ENCODE measurements at places on chromosomes 3 and 15.

GRCh38 chr3:66394019-66394752, 106.6 kb downstream of the LRIG1 start:
- no peak for DNase-seq

DNA sequence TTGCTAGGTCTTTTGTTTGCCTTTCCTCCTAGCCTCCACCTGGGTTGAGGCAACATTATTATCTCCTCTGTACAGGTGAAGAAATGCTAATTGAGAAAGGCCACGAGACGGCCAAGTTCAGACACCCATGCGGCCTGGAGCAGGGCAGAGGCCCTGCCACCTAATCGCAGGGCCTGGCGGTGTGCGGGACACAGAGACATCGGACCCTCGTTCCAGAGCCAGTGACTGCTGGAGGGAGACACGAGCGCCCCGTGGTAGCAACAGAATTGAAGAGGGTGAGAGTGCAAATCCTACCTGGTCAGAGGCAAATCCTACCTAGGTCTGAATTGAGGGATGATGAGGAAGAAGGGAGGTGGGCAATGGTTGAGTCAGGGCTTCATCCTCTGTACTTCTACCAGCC, 113.8 kb upstream of the MEF2A start:
- DNase-seq: no peak

DNA sequence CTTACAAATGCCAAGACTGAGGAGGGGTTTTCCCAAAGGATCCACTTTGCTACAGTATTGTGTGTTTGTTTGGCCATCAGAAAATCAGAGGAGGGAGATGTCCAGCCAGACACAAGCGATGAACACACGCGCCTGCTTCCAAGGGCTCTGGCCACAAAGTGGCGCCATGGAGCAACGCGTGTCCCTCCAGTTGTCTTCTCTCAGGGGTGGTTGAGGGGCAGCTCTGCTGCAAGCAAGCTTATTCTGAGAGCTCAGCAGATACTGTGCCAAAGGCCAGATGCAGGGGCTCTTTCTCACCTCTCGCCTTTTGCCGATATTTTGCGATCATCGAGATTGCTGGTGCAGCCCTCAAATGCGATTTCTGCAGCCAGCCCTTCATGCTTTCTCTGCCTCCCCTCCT, 88.9 kb upstream of the OSBPL11 start:
- DNase-seq: peak; percentile 78

- no peak for DNase-seq
These were observed 245.4 kb upstream of the CDIN1 start for GRCh38 chr15:36334059-36334458.

GRCh38 chr15:43808960-43809678, 8.7 kb downstream of the HYPK start:
- no peak for DNase-seq

DNA sequence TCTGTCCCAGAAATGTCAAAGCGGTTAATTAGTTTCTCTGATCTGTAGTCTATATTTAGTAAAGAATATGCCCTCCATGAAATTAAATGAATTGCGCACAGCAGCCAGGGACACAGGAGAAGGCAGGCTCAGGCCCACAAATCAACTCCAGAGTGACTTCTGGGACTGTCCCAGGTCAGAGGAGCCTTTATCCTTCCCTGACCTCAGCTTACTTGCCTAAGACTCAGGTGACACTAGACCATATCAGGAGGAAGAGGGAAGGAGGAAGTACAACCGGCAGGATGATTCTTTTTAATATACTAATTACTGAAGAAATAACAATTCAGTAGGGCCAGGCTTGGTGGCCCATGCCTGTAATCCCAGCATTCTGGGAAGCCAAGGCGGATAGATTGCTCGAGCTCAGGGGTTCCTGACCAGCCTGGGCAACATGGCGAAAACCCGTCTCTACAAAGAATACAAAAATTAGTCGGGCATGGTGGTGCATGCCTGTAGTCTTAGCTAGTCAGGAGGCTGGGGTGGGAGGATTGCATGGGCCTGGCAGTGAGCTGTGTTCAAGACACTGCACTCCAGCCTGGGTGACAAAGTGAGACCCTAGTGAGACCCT, 1.8 kb upstream of the GPR15 start:
- DNase-seq: no peak

DNA sequence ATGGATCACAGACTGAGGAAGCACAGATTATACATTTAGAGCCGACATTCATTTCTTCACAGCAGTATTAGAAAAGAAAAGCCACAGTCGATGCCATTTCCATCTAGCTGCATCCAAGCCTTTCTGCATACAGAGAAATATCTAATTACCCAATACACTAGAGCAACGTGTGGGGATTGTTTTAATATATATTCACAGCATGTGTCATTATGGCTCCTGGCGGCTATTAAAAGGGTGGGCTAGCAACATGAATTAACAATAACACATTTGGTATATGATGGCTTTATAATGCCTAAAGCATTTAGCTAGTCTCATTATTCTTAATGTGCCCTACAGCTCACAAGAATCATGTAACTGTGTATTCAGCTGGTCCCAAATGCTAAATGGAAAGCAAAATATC, 1030.5 kb downstream of the FHIT start:
- DNase-seq: no peak

DNA sequence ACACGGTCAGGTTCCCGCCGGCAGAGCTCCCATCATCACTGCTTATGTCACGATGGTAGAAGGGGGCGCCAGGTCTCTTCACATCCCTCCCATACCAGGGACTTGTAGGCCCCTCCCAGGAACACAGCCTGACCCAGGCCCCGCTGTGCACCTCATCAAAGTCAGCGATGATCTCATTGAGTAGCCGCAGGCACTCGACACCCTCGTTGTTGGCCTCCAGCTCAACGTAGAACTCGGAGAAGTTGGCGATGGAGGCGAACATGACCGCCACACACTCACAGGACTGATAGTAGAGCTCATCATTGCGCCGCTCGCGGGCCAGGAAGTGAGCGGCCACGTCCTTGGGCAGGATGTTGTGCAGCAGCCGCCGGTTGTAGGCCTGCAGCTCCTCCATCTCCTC, 89.2 kb downstream of the SEC22A start:
- DNase-seq: no peak

- DNase-seq: peak; percentile 32
These were observed 783.3 kb upstream of the ARRDC4 start for GRCh38 chr15:97177151-97177577.

DNA sequence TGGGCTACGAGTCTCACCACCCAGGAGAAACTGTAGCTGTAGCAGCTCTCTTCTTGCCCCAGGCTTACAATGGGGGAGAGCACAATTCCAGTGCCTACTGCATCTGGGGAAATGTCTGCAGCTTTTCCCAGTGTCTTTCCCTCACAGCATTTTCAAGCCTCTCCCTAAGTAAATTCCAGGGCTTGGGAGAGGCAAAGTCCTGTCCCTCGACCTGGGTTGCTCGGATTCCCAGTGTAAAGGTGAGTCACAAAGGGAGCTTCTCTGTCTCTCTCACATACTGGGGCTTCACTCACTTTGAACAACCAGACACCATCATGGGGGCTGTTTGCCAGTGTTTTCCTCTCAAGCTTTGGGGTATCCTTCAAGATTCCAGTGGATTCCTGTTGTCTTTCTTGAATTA, 689.4 kb upstream of the NAALADL2 start:
- DNase-seq: peak; percentile 39

- peak; percentile 58 for DNase-seq
These were observed 13.3 kb downstream of the TAFA4 start for GRCh38 chr3:68919000-68919399.

DNA sequence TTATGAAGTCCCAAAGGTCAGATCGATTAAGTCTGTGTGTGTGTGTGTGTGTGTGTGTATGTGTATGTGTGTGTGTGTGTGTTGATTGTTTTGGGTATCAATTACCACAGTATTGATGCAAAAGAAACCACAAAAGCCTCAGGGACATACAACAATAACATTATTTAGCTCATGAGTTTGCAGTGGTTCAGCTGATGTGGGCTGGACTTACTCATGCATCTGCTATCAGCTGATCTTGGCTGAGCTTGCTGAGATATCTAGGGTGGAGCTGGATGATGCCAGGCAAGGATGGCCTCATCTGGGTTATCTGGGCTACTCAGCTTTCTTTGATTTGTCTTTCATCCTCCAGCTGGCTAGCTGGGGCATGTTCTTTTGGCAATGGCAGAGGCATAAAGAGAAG, 82.4 kb upstream of the PRR23C start:
- DNase-seq: no peak

- DNase-seq: no peak
These were observed 47.0 kb downstream of the MYO9A start for GRCh38 chr15:72070817-72071447.

- DNase-seq: peak; percentile 80
These were observed 11.5 kb downstream of the SLC51A start for GRCh38 chr3:196227629-196228493.

DNA sequence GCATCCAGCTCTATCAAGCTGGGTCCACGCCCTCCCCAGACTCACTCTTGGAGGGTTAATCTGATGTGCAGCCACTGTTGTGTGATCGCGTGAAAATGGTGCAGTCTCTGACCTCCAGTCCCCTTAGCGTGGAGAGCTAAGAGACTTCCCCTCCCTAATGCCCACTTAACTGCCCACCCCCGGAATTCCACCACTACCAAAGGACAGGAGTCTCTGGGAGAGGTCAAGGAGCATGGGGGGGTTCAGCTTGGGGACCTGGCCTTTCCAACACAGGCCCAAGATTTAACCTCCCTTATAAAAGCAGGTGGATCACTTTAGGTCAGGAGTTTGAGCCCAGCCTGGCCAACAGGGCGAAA, 48.8 kb downstream of the CCDC12 start:
- no peak for DNase-seq

DNA sequence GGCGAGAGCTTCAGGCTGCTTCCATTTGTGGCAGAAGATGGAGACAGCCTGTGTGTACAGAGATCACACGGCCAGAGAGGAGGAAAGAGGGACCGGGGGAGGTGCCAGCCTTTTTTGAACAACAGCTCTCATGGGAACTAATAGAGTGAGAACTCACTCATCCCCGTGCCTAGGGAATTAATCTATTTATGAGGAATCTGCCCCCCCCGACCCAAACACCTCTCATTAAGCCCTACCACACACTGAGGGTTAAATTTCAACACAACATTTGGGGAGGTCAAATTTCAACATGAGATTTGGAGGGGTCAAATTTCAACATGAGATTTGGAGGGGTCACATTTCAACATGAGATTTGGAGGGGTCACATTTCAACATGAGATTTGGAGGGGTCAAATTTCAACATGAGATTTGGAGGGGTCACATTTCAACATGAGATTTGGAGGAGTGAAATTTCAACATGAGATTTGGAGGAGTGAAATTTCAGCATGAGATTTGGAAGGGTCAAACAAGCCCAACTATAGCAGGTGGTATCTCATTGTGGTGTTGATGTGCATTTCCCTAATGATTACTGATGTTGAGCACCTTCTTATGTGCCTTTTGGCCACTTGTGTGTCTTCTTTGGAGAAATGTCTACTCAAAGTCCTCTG, 20.6 kb upstream of the RFTN1 start:
- no peak for DNase-seq

- no peak for DNase-seq
These were observed 8.8 kb upstream of the MESP1 start for GRCh38 chr15:89759835-89760234.

- no peak for DNase-seq
These were observed 30.5 kb upstream of the BLM start for GRCh38 chr15:90686435-90687218.

DNA sequence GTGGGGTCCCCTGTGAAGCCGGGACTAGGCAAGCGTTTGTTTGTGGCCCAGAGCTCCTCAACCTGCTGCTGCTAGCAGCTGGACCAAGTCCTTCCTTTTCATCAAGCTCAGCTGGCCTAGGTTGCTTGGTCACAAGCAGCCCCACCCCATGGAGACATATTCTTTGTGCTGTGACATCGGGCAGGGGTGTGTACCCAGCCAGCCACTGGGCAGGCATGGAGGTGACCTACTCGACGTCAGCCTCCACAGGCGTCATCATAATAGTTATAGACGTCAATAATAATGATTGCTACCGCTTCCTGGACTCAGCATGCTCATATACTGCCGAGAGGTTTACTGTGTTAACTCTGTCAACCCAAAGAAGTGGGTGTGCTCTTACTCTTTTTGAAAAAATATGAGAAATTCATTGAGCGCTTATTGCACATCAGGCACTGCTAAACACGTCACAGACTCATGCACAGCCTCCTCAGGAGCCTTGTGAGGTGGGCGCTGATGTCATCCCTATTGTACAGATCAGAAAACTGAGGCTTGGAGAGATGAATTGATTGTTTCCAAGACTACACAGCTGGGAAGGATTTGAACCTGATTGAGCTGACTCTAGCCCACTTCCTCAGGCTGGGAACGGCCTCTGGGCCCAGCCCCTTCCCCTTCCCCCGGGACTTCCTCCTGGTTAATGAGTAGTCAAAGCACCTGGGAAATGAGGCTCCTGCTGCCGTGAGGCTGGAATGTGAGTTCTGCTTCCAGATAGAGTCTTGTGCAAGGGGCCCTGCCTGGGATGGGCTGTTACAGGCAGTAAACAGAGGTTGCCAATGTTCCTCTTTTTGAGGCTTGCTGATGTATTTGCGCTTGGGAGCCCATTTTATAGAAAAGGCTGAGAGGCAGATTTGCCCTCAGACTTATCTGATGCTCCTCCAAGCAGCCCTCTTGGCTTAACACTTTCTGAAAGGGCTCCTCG, 16.2 kb downstream of the SLC6A6 start:
- DNase-seq: peak; percentile 62
